ENCODE measurements at places on chromosomes 3 and 15. TPM values are rescaled to one million over a fixed set of nuclear protein-coding genes. Genes with fewer than 3 reads are reported as not detected.

Gene LIPC
- 1.7 TPM for total RNA-seq

- DNase-seq, result no peak
These were observed 53.8 kb downstream of the WDR76 start for GRCh38 chr15:43880406-43881194.

DNA sequence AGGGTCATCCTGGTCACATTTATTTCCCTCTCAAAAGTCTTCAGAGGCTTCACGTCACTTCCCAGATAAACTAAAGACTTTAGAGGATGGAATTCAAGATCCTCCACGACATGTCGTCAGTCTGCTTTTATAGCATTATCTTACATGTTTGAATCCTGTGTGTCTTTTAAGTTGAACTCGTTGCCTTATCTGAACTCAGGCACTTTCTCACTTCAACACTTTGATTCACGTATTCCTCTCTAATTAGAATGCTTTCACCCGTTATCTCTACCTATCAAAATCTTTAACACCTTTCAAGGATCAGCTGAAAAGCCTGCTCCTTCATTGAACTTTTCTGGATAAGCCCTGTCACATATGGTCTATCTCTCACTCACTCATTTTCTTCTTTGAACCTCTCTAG is 97.1 kb downstream of the MAP2K5 start:
- DNase-seq, result no peak

- no peak for DNase-seq
These were observed 85.3 kb downstream of the MEIS2 start for GRCh38 chr15:37015035-37015434.

DNA sequence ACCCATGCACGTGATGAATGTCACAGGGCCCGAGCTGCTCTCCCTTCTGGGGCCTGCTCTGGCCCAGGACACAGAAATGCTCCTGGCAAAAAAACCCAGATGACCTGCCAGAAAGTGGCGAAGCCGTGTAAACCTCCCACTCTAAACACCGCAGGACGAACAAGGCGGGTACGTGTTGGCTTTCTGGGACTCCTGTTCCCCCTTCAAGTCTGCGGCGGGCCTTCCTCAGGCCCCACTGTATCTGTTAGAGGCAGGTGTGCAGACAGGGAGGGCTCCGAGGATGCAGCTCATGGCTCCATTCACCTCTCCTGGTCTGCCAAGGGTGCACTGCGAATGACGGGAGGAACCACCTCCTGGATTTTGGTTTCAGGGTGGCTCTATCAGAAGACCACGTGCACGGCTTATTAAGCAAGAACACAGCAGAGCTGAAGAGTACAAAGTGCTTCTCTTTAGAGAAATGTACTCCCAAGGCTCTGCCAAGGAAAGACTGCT is 173.8 kb downstream of the ADAMTS17 start:
- DNase-seq, result no peak

DNA sequence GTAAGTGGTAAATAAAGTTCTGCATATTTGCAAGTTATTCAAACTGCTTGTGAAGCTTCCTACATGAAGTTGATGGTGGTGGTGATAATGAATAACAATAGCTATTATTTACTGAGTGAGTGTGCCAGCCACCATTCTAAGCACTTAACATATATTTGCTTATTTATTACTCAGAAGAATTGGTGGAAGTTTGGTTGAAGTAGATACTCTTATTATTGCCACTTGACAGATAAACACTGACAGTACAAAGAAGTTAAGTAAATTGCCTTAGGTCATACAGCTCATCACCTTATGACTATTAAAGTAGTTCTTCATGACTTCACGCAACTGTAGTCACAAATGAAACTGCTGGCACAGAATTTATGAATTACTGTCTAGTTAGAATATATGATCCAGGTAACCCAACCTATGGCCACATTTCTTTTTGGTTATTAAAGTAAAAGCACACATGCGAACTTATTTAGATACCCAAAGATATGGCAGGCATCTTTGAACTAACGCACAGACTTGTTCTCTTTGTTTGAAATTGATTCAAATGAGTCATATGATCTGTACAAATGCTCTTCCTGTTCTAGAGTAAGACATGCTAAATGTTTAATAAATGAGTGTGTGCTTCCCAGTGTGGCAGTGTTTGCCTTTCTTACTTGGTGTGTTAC is 99.8 kb upstream of the NR2F2 start:
- DNase-seq, result no peak

DNA sequence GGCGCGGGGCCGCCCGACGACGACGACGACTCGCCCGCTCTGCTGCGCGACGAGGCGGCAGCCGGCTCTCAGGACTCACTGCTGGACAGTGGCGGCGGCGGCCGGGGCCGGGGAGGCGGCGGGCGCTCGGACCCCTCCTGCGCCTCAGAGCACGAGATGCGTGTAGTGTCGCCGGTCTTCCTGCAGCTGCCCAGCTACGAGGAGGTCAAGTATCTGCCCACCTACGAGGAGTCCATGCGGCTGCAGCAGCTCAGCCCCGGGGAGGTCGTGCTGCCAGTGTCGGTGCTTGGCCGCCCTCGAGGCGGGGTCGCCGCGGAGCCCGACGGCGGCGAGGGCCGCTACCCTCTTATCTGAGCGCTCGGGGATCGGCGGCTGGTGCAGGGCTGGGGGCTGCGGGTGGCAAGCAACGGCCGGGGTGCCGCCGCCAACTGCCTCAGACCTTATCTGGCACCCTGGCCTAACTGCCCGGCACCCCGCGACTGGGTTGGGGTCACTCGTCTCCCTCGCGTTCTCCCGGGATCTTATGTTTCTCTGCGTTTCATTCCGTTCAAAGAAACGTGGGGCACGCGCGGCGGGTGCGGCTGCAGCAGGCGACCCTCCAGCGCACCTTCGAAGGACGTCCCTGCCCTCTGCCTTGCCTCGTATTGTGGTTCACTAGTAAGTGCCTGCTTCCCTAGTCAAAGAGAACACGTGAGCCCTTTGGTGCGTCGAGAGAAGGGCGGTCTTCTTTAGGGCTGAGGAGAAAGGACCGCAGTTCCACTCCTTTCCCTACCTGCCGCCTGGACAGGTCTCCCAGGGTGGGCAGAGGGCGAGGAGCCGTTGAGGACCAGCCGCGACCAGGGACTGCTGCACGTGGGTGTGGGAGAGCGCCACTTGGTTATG is 1.0 kb downstream of the C3orf80 start:
- DNase-seq, result no peak

All from activated T-helper 2 cell treated with anti-CD3 and anti-CD28 coated beads, Interferon-gamma antibody, Interleukin-2, Interleukin-4, amounts not matched to agents 10 μg/mL and 5 μg/mL and 100 μg/mL, durations not matched to agents 14 hours and 24 hours and 36 hours (primary cell).